ENCODE measurements at places on chromosomes 16 and 17.
A peak's percentile ranks its signal among the peaks of the same experiment; 100 is the strongest.

- no peak for DNase-seq
Measured at GRCh38 chr17:60630352-60630751, 30.4 kb downstream of the PPM1D start.

DNA sequence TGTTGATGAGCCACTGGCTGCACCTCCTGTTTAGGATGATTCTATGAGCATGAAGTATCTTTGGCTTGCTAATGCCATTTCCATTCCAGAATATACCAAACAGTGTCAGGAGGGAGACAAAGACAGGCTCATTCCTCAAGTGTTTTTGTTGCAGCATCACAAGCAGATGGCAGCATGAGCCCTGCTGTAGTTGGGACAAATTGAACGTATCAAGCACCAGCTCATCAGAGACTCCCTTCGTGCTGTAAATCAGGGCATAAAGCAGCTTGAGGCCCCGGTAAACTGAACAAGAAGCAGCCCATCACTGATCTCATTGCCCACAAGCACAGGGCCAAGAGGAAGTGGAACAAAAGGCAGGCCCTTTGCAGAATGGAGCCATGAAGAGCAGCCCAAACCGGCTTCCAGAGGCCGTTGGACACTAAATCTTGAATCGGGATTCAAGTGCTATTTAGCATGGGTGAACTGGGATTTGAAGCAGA lies 45.9 kb upstream of the HS3ST3A1 start:
- no peak for DNase-seq

- no peak for DNase-seq
Measured at GRCh38 chr17:50808888-50809287, 26.5 kb upstream of the WFIKKN2 start.

DNA sequence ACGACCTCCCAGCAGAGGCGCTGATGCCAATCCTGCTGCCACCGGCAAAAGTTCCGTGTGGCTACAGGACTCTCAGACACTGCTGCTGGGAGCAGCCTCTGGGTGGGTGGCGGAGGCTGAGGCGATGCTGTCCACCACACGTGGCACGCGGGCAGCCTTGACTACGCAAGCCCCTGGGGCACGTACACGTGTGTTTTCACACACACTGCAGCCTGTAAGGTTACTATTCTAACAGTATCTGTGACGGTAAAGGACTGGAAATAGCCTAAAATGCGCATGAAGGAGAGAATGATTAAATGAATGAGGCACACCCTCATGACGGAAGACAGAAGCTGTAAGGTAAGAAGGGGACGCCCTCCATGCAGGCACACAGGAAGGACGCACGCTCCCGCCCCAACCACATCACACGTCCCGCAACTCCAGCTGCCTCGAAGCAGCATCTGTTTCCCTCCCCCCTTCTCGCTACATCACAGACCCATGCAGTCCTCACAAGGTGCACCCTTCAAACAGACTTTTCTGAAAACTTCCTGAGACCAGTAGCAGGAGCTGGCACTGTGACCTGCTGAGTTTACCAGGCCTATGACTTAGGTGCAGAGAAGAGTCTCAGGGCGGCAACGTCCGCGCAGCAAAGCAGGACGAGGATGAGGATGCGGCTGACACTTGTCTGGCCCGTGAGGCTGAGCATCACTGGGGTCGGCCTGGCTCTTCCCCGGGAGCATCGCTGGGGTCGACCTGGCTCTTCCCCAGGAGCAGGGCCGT lies 28.7 kb upstream of the FASN start:
- DNase-seq = no peak

GRCh38 chr16:65201511-65201910 lies 79.6 kb upstream of the CDH11 start:
- no peak for DNase-seq

DNA sequence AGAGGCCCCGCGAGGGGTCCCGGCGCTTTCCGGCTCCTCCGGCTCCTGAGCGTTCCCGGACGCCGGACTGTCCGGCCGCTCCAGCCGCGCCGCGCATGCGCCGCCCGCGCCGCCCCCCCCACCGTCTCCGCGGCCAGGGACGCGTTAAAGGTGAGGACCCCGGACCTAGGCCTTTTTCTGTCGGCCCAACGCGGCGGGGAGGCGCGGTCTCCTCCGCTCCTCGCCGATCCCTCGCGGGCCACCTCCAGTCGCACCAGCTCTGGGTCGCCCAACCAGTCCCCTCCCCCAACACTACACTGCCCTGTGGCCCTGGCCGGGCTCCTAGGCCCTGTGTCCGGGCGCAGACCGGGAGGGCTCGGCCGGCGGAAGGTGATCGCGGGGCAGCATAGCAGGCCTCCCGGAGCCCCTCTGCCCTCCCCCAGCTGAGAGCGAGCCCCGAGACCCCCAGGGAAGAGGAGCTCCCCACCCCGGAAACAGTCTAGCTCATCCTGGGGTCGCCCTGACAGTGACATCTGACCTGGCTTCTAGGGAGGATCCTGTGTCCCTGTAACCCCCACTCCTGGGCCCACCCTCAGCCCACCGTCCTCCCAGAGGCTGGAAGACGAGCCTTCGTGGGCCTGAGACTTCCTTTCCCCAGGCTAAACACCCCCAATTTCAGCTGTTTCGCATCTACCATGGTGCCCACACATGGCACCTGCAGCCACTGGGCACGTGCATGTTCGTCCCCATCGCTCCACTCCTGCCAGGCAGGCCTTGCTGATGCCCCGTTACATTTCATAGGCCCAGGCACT lies 14.7 kb upstream of the BCAR1 start:
- DNase-seq = no peak

- no peak for DNase-seq
Measured at GRCh38 chr16:89406277-89406888, 84.0 kb downstream of the ANKRD11 start.

DNA sequence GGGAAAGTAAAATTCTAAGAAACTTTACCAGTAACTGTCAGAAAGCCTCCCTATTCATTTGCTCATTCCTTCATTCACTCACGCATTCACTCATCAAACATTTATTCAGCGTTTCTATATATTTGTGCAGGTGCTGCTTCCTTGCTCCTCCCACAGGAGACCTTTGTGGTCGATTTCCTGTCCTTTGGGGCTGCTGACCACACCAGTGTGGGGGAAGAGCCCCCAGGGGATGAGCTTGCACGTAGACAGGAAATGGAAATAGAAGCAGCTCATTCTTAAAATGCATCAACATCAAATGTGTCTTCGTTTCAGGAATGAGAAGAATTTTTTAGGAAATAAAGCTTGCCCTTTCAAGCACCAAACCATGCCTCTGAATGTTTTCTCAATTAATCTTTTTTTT lies 9.6 kb downstream of the PIK3R6 start:
- no peak for DNase-seq

- DNase-seq = no peak
Measured at GRCh38 chr17:13646411-13646810, 44.7 kb upstream of the HS3ST3A1 start.

GRCh38 chr16:68452176-68452575 lies 3.9 kb upstream of the SMPD3 start:
- DNase-seq = no peak

DNA sequence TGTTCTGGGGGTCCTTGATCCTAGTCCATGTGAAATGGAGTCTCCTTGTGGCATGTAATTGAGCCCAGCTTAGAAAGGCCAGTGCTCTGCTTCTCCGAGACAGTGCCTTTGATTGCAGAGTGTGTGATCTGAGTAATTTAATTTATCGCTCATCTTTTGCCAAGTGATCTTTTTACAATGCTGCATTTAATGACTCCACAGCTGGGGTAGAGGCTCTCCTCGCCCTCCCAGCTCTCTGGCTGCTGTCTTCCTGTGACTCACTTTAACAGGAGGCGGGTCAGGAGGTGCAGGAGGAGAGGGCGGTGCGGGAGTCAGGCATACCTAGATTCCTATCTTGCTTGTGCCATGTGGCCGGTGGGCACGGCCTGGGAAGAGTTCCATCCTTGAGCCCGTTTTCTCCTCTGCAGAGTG lies 113.4 kb upstream of the FOXF1 start:
- DNase-seq = peak; percentile 61

- no peak for DNase-seq
Measured at GRCh38 chr17:28446716-28447395, 26.6 kb upstream of the SLC13A2 start.

DNA sequence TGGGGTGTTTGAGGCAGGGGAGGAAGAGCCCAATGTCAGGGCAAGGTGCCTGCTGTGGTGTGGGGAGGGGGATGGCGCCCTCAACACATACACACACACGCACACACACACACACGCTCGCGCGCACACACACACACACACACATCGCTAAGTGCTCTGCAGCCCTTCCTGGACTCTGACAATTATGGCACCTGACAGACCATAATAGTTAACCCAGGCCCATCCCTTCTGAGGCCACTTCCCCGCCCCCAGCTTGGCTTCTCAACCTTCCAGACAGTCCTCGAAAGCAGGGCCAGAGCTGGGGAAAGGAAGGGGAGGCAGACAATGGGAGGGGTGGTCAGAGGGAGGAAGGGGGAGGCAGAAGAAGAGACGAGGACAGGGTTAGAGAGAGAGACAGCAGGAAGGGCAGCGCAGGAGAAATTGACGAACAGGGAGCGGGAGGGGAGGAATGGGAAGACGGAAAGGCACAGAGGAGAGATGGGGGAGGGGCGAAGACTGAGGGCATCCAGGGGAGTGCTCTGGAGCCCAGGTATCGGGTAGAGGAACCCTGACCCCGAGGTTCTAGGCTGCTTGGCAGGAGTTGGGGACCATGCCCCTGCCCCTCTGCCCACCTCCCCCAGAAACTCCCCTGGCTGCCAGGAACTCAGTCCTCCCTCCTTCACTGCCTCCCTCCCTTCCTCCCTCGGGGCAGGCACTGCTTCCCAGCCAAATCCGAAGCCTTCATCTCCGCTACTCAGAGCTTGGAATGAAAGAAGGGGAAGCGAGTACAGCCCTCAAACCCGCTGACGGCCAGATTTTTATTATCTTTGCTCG lies 4.0 kb downstream of the SRCIN1 start:
- no peak for DNase-seq

- DNase-seq = no peak
Measured at GRCh38 chr16:27756206-27756970, 206.4 kb downstream of the KATNIP start.

GRCh38 chr17:80751070-80751945 lies 206.7 kb downstream of the RPTOR start:
- DNase-seq = no peak

GRCh38 chr17:63774141-63774968 lies at the start of gene DDX42:
DDX42 (plus strand) TSS chr17:63774170; CDS start chr17:63787050, 12,880 bp downstream.
- DNase-seq = peak; percentile 28

DNA sequence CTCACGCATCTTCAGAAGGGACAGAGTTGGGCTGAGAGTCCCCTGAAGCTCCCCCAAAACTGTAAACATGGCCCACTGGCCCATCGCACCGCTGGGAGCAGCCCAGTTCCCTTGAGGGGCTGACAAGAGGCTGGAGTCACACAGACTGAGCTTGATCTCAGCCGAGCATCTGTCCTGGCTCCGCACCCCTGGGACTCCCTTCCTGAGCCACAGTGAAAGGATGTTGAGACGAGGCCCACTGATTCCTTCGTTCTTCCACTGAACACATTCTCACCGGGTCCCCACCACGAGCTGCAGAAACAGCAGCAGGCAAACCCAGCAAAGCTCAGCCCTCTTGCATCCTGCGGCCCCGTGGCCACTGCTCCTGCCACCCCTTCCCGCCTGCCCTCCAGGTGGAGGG lies 145.9 kb upstream of the CIBAR2 start:
- no peak for DNase-seq

DNA sequence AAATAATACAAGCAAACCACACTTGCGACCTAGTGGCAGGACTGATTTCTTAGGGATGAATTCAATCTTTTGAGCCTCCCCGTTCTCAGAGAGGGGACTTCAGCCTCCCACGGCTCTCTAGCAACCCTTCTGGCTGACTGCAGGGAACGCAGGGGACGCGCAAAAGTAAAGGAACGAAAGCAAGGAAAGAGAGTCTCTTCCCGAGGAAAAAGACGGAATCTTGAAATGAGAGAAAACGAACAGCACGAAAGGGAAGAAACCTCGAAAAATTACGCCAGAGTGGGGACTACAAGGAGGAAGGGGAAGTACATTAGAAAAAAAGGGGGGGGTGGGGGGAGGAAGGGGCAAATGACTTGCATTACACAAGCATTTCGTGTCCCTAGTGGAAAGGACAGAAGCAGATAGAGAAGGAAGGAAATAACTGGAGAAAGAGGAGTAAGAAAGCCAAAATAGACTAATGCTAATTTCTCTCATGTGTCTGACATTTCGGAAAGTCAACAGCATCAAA lies 1.2 kb downstream of the GRB2 start:
- DNase-seq = peak; percentile 78

DNA sequence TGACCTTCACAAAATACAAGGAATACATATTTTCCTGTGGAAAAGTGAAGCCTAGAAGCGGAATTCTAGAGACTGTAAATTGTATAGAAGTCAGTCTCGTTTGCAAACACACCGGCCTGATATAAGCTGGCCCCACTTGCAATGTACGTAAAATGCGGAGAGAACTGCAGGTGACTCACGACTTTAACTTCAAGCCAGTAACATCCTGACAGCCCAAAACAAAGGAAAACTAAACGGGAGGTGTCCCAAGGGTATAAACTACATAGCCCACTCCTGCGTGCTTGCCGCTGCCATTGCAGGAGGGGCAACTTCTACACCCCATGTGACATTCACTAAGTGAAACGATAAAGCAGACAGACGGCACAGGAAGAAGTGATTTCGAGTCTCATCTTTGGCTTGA lies 101.6 kb downstream of the CYTH1 start:
- DNase-seq = no peak

DNA sequence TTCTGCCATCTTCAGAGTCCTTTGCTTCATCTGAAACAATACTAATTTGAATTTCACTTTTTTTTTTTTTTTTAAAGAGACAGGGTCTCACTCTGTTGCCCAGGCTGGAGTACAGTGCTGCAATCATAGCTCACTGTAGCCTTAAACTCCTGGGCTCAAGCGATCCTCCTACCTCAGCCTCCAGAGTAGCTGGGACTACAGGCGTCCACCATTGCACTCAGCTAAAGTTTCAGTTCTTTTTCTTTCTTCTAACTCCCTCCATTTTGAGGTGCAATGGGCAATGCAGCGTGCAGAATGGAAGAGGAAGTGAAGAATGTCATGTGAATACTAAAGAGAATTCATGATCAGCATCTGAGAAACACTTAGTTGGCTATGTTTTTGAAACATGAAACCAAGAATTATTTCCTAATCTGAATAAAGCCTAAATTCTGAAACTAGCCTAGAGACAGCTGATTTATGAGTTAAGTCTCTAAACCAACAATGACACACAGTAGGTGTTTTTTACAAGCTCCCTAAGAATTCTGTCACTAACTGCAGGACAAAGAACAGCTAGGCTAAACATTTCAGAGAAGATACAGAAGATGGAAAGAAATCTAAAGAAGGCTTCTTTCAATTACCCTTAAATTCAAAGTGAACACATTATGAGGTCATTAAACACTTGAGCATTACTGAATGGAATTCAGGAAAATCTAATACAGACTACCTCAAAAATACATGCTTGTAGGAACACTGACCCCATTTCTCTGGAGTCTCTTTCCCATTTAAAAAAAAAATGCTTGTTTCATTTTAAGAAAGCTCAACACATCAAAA lies 21.0 kb downstream of the SNN start:
- DNase-seq = no peak

Data from left renal cortex interstitium (tissue), 4 donors.